ENCODE measurements at places on chromosomes 1 and 21.

GRCh38 chr1:239976130-239976968 is 115.3 kb upstream of the FMN2 start:
- DNase-seq: no peak

DNA sequence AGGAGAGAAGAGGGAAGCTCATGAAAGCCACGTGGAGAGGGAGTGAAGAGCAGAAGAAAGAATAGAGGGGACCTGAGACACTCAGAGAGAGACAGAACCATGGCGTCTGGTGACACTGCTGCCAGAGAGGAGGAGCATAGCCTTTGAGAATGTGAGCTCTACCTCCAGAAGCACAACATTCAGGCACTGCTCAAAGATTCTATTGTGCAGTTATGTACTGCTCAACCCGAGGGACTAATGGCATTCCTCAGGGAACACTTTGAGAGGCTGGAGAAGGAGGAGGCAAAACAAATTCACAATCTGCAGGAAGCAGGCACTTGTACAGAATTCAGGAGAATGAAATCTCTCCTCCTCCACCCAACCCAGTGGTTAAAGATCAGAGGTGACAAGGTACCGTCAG is 45.1 kb downstream of the BTBD8 start:
- DNase-seq: no peak

DNA sequence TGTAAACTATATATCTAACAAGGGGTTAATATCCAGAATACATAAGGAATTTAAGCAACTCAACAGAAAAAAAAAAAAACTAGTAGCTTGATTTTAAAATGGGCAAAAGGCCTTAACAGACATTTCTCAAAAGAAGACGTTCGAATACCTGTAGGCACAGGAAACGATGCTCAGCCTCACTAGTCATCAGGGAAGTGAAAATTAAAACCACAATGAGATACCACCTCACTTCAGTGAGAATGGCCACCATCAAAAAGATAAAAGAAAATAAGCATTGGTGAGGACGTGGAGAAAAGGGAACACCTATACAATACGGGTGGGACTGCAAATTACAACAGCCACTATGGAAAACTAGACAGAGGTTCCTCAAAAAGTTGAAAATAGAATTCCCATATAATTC is 37.3 kb downstream of the NPHP4 start:
- DNase-seq: no peak

DNA sequence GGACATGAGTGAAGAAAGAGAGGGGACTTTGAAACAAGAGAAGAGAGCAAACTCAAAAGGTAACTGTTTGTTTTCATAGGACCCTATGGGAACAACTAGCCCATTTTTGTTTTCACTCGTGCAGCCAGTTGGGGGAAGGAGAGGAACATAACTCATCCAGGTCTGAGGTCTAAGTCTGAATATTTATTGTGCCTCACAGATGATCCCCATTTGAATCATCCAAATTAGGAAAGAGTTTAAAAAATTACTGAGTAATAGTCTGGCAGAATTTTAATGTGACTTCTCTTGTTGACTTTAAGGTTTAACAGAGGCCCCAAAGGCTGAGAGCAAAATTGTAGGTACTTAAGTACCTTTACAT is 10.4 kb upstream of the TSPAN2 start:
- DNase-seq: no peak

DNA sequence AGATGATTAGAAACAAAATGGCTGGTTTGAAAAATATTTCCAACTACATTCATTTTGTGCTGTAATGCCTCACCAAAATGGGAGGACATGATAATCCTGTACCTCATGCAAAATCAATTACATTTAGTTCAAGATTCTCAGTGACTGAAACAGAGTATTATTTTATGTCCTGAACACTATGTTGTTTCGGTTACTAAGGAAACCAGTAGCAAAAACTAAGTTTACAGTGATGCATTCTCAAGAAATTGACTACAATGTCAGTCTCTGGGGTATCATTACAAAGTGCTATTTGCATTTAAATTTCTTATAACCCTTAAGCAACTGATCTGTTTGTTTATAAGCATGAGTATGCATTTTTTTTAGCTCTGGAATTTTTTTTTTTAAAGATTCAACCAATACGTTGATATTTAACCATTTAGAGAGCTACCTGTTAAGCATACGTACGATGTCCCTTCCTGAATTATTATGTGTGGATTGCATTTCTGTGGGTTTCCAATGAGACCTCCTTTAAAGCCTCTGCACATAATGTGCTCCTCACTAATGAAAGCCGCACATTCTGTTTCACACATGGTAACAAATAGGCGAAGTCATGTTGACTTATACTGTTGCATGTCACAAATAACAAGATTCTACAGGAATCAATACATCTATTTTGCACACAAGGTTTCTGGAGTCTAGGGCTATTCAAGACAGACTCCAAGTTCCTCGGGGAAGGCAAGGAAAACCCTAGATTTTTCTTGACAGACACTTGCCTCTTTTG is 1035.7 kb downstream of the ADGRL2 start:
- DNase-seq: no peak

DNA sequence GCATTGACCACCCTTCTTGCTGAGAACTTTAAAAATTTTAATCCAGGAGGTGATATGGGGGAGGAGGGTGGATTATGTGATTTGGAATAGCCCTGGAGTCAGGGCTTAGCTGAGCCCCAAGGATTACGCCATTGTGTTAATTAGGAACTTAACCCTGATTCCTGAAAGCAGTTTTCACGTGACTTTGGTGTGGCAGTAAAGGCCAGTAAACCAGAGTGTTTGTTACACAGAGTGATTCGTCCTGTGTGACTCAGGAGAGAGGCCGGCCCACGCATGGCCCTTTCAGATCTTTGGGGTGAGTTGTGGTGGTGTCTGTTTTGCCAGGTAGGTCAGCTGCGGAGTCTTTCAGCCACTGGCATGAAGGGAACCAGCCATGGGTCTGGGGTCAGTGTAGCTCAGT is 107.6 kb downstream of the NOS1AP start:
- DNase-seq: no peak

- no peak for DNase-seq
These were observed 38.6 kb downstream of the KCNN3 start for GRCh38 chr1:154831462-154831861.

DNA sequence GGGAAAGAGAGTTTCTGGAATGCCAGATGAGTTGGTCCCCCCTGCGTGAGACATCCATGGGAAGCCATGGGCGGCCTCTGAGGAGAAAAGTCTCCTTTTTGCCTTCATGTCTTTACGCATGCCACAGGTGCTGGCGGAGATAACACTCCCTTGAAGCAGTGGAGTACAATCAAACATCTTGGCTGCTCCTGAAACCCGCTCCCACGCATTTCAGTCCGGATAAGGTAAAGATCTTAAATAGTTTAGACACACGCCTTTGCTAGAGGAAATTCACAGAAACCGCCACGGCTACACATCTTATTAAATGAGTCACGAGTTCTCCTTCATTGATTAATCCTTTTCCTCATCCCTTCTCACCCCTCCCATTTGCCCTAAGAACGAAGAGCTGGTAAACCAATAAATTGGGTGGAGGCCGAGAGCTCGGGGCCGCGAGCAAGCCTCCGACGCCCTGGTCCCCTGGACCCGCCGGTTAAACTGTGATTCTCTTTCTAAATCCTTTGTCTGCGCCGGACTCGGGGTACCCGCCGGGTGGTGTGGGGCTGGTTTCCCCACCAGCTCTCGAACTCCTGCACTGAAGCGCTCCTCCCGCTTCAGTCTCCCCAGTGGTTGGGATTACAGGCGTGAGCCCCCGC is 6.6 kb upstream of the ZNF669 start:
- no peak for DNase-seq

- no peak for DNase-seq
These were observed 369.6 kb downstream of the RYR2 start for GRCh38 chr1:237411621-237412020.

- DNase-seq: no peak
These were observed 10.1 kb downstream of the EPHA2 start for GRCh38 chr1:16145662-16146278.

DNA sequence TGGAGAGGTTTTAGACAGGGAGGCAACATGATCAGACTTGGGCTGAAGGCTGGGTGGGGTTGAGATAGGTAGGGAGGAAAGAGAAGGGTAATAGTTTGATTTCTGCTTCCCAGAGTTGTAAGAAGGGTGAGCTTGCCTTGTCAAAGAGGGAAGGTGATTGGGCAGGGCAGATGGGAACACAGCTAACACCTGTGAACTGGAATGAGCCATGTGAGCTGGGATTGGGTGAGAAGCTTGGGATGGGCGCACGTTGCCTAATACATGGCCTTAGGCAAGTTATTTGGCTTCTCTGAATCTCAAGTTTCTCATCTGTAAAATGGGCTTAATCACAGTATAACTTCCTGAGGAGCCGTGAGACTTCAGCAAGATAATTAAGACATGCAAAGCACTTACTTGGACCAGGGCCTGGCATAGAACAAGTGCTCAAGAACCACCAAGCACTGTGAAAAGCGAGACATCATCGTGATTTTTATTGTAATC is 33.8 kb upstream of the ID3 start:
- DNase-seq: no peak

DNA sequence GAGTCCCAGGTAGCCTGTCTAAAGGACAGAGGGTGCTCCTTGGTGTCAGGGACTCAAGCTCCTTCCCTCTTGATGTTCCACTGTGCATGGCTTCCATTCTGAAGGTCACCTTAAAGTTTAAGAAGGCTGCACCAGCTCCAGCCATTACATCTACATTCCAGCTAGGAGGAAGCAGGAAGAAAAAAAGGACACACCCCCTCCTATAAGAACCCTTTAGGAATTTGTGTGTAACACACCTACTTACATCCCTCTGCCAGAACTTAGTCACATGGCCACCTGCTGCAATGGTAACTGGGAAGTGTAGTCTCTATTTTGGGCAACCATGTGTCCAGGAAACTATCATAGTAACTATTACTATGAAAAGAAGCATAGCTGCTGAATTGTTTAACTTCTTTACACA is 161.6 kb upstream of the KLHDC7A start:
- DNase-seq: no peak

DNA sequence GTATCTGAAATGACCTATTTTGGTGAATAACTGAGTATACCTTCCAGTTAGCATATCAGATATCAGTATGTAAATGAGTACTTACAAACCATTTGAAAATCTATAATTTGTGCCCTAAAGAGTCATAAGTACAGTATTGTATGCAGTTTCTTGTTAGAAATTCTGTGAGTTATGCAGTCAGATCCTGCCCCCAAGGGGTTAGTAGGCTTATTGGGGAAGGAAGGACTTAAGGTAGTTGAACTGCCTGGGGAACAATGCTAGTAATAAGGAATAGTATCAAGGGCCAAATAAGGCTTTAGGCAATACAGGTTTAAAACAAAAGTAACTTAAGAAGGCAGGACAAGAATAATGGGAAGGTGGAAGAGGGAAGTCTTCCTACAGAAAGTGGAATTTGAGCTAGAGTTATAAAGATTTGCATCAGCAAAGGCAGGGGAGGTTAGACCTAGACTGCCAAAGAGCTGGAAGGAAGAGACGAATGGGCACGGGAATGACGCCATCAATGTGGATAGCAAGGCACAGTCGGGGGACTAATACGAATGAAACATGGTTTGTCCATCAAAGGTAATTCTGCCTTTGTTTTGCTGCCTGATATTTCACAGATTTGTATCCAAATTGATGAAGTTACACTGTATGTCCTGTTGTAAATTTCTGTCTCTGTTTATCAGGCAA is 182.9 kb upstream of the DPYD start:
- no peak for DNase-seq

- DNase-seq: no peak
These were observed 336.6 kb upstream of the ZRANB2 start for GRCh38 chr1:71417421-71417820.

DNA sequence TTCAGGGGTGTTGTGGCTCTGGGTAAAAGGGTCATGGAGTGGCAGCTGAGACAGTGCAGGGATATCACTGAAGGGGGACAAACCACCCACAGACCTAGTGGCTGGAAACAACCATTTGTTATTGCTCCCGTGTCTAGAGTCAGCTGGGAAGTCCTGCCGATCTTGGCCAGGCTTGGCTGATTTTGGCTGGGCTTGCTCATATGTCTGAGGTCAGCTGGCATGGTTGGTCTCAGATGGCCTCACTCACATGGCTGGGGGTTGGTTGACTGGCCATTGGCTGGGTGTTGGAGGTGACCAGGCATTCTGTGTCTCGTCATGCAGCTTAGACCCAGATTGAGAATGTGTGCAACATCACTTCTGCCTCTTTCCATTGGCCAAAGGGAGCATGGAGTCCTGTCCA is 203.8 kb upstream of the POU3F1 start:
- no peak for DNase-seq

- no peak for DNase-seq
These were observed 113.9 kb upstream of the USP24 start for GRCh38 chr1:55329091-55329490.

GRCh38 chr21:45543371-45543709 is 1.1 kb upstream of the SLC19A1 start:
- no peak for DNase-seq

GRCh38 chr1:41020109-41020576 is 1.4 kb downstream of the SLFNL1 start:
- no peak for DNase-seq

GRCh38 chr1:243723050-243723449 is 127.0 kb downstream of the AKT3 start:
- DNase-seq: no peak

DNA sequence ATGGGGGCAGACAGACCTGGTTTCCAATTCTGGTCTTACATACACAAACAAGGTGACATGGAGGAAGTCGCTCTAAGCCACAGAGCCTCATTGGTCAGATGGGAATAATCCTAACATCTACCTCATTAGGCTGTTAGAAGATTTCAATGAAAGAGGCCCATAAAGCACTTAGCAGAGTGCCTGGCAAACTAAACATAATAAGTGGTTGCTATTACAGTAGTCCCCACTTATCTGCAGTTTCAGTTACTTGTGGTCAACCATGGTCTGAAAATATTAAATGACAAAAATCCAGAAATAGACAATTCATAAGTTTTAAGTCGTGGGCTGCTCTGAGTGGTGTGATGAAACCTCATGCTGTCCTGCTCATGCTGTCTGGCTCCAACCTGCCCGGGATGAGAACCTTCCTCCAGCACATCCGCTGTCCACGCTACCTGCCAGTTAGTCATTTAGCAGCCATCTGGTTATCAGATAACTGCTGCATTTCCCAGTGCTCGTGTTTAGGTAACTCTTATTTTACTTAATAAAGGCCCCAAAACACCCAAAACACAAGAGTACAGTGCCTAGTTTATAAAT is 112.3 kb downstream of the DDX20 start:
- DNase-seq: no peak

DNA sequence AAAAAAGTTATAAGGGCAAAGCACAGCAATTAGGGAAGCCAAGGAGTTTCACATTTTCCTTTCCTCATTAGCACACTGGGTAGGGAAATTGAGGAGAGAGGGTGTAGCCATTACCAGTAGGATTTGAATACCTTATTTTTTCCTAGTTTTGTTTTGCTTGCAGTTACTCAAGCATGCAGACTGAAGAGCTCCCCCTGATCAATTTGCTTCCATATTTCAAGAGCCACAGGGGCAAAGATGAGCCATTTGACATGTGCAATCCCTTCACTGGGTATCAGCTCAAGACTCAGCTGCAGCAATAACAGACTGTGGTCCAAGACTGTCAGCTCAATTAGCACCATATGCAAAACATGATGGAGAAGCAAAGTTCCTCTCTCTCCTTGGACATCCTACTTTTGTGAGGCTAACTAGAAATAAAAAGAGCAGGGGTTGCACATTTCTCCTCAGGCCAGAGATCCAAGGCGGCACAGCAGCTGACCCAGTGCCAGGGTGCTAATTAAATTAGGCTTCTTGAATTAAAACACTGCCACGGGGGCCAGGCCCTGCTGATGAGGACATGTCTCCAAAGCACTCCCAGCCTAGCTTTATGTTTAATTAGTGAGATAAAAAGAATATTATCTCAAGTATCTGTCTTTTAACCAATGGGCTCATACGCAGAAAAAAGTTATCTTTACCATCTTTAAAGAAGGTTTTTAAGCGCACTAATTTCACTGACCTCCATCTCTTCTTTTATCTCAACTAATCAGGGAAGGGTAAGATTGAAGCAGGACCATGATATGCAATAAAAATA is 36.7 kb upstream of the LRRC53 start:
- no peak for DNase-seq

All from stimulated activated CD8-positive, alpha-beta memory T cell treated with anti-CD3 and anti-CD28 coated beads, Interleukin-2, amount 100 ng/mL, for 48 hours (primary cell).